Bronchus fibroblast of lung (primary cell): ENCODE measurements at places on chromosomes 12 and 14. TPM values are rescaled to one million over a fixed set of nuclear protein-coding genes. Genes with fewer than 3 reads are reported as not detected.

ACOT6 gene
- total RNA-seq: not detected in 2 replicates

OAS1 gene
- not detected in 2 replicates for total RNA-seq

TBPL2 gene
- total RNA-seq: not detected in 2 replicates

TMEM117 gene
- 3.0 and 7.2 TPM in 2 replicates for total RNA-seq

CRACR2A gene
- 4.3 and 4.5 TPM in 2 replicates for total RNA-seq

MSI1 gene
- 0.17 and 0.30 TPM in 2 replicates for total RNA-seq

OTUB2 gene
- 1.3 TPM in 2 replicates for total RNA-seq

PTCSC3 gene
- not detected in 2 replicates for total RNA-seq

KRT79 gene
- not detected in 2 replicates for total RNA-seq

L3HYPDH gene
- 24.1 and 30.8 TPM in 2 replicates for total RNA-seq

BCL11B gene
- under 0.01 TPM in 1 of 2 replicates, not detected in the other for total RNA-seq

RHEBL1 gene
- 1.0 and 1.5 TPM in 2 replicates for total RNA-seq

EGLN3 gene
- total RNA-seq: 0.15 and 0.34 TPM in 2 replicates

METTL1 gene
- total RNA-seq: 15.3 and 16.1 TPM in 2 replicates

PTGER2 gene
- 120 and 124 TPM in 2 replicates for total RNA-seq

C12orf50 gene
- total RNA-seq: not detected in 2 replicates

BCAT1 gene
- total RNA-seq: 100 and 110 TPM in 2 replicates

CLEC4C gene
- total RNA-seq: not detected in 2 replicates

RPGRIP1 gene
- not detected in 2 replicates for total RNA-seq

SOX5 gene
- 2.4 and 3.0 TPM in 2 replicates for total RNA-seq

FCF1 gene
- 29.9 and 32.6 TPM in 2 replicates for total RNA-seq

DLGAP5 gene
- 48.5 and 59.2 TPM in 2 replicates for total RNA-seq

GPR84 gene
- total RNA-seq: not detected in 2 replicates

NOS1 gene
- not detected in 2 replicates for total RNA-seq

GSC gene
- total RNA-seq: not detected in 2 replicates

AMHR2 gene
- total RNA-seq: not detected in 2 replicates

SDR9C7 gene
- total RNA-seq: not detected in 2 replicates

RERG gene
- total RNA-seq: 0.15 and 0.17 TPM in 2 replicates

KRT78 gene
- total RNA-seq: not detected in 2 replicates

NKX2-1 gene
- total RNA-seq: not detected in 2 replicates

GNB3 gene
- total RNA-seq: 1.3 and 2.2 TPM in 2 replicates

FRS2 gene
- total RNA-seq: 12.3 and 15.5 TPM in 2 replicates

LBHD2 gene
- total RNA-seq: not detected in 2 replicates
